Stimulated activated naive CD4-positive, alpha-beta T cell (primary cell): ENCODE measurements at places on chromosomes 4 and X.

DNA sequence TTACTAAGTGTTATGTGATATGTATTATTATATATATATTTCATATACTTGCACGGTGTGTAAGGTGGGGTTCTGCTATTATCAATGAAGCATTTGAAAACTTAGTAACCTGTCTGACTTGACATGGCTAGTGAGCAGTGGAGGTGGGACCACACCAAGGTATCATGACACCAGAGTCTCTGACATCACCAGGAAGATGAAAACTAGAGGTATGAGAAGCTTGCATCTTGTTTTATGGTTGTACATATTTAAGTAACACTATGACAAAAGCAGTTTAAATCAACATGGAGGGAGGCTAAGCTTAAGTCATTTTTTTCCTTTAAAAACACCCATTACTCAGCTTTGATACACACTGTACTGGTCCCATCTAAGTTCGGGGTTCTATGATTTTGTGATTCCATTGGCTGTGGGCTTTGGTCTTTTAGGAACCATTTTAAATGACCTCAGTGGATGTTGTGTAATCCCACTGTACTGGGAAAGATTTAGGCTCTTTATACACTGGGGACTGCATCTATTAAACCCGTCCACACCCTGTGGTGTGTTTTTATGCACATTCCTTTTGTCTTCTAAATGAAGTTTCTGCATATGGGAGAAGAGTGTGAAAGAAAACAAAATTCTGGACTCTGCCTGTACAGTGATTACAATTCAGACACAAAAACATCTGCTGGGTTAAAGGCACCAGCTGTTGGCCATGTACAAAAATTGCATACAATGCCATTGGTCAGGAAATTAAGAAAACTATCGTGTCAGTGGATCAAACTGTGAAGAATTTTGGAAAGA is 570.6 kb downstream of the SPRY1 start:
- no peak for DNase-seq

GRCh38 chr4:146949559-146949958 is 3.9 kb upstream of the TTC29 start:
- no peak for DNase-seq

DNA sequence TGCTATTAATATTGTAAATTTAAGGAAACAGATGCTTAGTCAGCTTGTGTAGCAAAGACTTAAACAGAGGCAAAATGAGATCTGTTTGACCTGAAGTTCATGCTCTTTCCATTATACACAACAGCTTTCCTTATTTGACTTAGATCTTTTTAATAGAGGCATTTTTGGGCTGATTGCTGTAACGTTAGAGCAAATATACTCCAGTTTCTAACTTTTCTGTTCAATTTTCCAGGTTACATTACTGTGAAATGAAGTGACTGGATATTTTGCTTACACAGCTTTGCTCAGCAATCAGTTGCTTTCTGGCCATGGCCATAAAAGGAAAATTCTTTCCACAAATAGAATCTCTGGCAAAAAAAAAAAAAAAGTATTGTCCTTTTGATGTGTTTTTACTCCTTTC is 146.2 kb downstream of the PCDH7 start:
- DNase-seq, result no peak

DNA sequence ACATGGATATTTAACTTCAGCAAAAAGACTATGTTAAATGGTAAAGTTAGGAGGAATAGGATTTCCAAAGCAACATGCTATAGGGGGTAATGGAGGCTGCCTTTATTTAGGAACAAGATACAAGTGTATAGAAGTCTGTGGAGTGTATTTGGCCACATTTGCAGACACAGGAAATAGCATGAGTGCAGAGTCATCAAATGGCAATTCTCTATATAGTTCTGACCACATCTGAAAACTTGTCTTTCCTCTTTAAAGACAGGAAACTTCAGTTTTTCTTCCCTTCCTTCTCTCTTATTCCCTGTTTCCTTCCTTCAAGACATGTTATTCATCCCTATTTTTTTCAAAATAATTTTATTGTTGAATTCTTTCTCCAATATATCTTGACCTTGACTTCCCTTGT is 119.3 kb upstream of the PITX2 start:
- no peak for DNase-seq

GRCh38 chr4:54395013-54395527 is 166.0 kb downstream of the PDGFRA start:
- DNase-seq, result no peak

DNA sequence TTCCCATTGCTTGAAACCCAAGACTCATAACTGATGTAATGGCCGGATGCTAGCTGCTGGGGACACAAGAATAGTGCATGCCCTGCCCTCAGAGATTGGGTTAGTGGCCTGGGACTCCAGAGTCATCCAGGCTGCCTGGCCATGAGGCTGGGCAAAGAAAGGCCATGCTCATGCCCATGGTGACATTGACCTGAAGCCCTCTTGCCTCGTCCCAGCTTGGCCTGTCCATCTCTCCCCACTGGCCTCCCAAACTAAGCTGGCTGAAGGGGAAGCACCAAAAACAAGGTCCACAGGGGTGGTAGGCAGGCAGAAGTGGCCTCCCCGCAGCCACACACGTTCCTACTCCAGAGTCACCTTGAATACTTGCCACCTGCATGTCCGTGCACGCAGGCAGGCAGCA is 141.8 kb downstream of the EVC2 start:
- DNase-seq, result no peak

- no peak for DNase-seq
Observed at GRCh38 chr4:128825226-128825625, 15.7 kb downstream of the JADE1 start.

- DNase-seq, result peak; percentile 10
Observed at GRCh38 chrX:114611018-114611619, 27.2 kb downstream of the HTR2C start.

- no peak for DNase-seq
Observed at GRCh38 chr4:146212781-146213180, 1.6 kb upstream of the REELD1 start.

DNA sequence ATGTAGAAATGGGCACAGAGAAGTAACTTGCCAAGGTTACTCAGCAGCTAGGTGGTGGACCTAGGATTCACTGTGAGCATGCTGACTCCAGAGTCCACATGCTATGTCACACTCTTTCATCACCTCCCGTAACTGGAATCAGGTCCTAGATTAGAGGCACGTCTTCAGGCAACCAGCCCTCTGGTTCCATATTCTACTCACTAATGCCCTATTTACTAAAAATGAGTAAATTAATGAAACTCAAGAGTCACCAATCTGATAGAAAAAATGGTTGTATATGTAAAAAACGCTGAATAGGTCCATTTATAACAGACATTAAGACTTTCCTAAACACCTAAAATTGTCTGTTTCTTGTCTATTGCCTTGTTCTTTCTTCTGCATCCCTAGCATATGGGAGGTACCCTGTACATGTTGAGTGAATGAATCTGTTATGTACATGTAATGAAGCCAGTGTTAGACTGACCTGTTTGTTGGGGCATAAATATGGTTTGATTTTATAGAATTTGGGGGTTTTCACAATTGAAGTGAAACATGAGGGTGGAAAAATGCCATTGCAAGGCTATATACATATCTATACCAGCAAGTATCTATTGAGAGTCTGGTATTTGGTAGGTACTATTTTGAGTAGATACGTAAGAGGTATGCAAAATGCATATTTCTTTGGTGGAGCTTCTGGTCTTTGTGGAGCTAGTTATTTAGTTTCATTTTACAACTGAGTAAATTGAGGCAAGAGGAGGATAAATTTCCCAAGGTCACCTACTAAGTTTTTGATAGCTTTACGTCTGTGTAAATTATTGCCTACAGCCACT is 7.5 kb upstream of the RUFY3 start:
- no peak for DNase-seq

DNA sequence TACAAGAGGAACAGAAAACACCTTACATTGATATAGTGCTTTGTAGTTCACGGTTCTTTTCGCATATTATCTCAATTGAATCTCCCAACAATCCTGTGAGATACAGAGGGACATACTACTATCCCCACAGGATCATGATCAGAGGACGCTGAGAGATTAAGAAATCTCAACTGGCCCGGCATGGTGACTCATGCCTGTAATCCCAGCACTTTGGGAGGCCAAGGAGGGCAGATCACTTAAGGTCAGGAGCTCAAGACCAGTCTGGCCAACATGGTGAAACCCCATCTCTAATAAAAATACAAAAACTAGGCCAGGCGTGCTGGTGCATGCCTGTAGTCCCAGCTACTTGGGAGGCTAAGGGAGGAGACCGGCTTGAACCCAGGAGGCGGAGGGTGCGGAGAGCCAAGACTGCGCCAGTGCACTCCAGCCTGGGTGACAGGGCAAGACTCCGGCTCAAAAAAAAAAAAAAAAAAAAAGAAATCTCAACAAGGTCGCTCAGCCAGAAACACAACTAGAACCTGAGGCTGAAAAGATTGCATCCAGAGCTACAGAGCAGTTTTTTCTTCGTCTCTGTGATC is 7.4 kb downstream of the APOO start:
- DNase-seq, result no peak

- DNase-seq, result no peak
Observed at GRCh38 chrX:139078761-139079280, 367.3 kb upstream of the FGF13 start.

- no peak for DNase-seq
Observed at GRCh38 chr4:24965627-24966026, 52.8 kb upstream of the CCDC149 start.

DNA sequence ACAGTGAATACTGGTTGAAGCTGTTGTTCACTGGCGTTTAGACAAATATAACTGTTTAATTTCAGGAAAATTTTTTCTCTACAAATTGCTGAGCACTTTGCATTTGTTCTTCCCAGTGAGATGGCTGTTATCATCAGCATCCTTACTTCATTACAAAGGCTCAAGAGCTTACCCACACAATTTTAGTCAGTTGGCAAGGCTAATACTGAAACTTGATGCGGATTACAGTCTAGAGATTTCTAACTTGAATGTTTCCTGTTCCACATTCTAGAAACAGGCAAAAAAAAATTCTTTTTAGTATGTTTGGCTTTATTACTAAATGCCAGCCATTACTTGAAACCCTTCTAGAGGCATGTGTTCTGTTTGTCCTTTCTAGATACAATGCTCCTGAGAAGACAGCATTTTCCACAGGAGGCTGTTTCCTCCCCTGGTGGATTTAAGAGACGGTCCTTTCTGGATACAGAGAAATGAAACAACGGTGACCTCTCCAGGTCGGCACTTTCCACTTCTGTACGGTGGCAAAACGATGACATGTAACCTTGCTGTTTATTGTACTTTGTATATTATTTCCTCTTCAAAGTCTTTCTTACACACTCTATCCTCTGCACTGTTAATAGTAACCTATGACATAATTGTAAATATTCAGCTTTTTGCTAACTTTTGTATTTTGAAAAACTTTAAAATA is 80.9 kb downstream of the RFC1 start:
- DNase-seq, result no peak

GRCh38 chr4:10623862-10624261 is 60.7 kb downstream of the CLNK start:
- no peak for DNase-seq

DNA sequence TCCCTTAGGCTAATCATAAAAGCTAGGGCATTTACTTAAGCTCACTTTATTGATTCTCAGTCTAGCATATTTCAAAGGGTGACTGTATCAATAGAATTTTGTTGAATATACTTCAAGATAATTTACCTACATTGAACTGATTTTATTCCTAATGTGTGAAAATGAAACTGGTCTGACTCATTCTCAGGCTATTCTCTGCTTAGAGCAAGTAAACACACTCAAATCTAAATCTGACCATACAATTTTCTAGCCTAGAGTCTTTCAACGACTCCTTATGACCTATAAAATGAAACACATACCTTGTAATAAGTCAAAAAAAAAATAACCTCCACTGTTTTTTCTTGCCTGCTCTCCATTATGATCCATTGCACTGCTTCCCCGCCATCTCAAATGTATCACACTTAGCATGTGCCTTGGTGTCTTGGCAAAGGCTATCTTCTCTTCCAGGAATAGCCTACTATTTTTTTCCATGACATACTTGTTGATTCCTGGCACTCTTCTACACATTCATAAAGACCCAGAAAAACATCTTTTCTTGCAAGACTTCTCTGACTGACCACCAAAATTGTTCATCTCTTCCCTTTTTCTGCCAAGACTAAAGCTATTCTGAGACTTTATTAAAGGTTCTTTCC is 965.1 kb upstream of the HS3ST1 start:
- DNase-seq, result no peak

- no peak for DNase-seq
Observed at GRCh38 chr4:92333016-92333415, 29.2 kb downstream of the GRID2 start.

DNA sequence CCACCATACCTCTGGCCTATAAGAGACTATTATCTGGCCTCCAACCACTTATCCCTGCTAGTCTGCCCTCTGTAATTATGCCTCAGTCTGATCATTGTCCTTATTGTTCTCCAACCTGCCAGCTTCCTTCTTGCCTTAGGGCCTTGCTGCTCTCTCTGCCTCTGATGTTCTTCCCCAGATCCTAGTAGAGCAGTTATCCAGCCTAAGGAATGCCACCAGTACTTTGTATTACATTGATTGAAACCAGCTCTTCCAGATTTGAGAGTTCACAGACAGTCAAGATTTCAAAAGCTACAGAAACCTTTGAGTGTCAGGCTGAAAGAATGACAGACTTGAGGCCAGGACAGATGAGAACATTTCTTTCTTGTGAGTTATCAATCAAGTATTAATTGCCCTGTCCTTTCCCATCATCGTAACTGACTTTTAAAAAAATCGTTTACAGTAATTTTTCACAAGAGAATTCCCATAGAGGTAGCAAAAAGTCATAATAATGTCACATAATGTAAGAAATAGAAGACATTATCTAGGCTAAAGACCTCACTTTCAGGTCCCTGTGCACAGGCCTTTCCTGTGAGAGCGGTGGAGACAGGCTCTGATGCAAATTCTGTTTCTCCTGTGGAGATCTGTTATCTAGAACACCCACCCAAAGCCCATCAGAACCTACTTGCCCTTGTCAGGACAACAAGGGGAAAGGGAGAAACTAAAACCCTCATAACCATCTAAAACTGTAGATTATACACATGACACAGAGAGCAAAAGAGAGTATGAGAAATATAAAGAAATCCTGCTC is 64.1 kb upstream of the GUCY1A1 start:
- DNase-seq, result no peak

DNA sequence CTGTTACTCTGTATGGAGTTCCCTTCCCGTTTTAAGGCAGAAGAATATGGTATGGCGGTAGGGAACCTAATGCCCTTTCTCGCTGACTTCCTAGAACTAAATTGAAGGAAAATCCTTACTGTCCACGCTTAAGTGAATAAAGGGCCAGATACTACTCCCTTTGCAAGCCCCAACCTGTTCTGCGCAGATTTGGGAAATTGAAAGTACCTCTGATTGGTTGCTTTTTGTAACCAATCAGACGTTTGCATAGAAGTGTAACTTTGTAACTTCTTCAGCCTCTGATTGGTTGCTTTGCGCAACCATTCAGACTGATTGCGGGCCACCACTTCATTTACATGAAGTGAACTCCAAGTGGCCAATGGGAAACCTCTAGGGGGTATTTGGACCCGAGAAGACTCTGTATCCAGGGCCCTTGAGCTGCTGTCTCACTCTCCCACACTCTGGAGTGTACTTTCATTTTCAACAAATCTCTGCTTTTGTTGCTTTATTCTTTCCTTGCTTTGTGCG is 1.2 kb upstream of the TMEM33 start:
- no peak for DNase-seq

- DNase-seq, result no peak
Observed at GRCh38 chrX:45515262-45516215, 314.9 kb upstream of the DIPK2B start.
